Ovary (tissue), 10 donors: ENCODE measurements at places on chromosomes 7 and 10. TPM values are rescaled to one million over a fixed set of nuclear protein-coding genes. Genes with fewer than 3 reads are reported as not detected.

GRCh38 chr10:80075781-80076180 lies 2.7 kb upstream of the TMEM254 start:
- H3K36me3 ChIP-seq: no peaks in the 10 kb centered on the region
- no peak for DNase-seq
- no peak overlapping the region for H3K4me3 ChIP-seq
- H3K4me1 ChIP-seq: no peaks in the 10 kb centered on the region

DNA sequence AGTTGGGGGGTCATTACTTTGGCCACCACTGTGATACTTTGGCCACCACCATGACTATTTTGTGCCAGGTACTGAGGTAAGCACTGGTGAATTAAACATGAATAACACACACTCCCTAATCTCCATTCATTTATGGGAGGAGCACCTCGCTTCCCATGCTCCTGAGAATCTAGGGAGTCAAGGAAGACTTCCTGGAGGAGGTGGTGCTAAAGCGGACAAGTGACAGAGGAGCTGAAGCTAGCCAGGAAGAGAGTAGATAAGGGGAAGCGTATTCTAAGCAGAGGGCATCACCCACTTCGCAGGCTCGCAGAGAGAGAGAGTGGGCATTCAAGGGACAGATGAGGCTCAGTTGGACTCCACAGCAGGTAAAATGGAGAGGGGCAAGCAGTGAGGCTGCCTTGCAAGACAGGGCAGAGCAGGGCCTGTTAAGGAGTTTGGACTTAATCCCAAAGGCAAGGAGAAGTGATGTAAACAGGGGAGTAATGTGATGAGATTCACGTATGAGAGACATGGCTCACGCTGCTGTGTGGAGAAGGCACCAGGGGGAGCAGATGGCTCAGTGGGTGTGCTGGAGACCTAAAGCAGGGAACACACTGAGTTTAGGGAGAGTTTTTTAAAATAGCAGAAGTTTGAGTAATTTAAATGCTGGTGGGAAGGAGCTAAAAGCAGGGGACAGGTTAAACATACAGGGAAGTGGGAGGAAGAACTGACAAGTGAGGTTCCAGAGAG lies 21.3 kb upstream of the TMEM248 start:
- H3K27ac ChIP-seq: no peak overlapping the region
- no peaks in the 10 kb centered on the region for H3K4me1 ChIP-seq
- no peaks in the 10 kb centered on the region for H3K36me3 ChIP-seq
- H3K27me3 ChIP-seq: no peaks in the 10 kb centered on the region
- no peak overlapping the region for H3K4me3 ChIP-seq
- DNase-seq: no peak

DNA sequence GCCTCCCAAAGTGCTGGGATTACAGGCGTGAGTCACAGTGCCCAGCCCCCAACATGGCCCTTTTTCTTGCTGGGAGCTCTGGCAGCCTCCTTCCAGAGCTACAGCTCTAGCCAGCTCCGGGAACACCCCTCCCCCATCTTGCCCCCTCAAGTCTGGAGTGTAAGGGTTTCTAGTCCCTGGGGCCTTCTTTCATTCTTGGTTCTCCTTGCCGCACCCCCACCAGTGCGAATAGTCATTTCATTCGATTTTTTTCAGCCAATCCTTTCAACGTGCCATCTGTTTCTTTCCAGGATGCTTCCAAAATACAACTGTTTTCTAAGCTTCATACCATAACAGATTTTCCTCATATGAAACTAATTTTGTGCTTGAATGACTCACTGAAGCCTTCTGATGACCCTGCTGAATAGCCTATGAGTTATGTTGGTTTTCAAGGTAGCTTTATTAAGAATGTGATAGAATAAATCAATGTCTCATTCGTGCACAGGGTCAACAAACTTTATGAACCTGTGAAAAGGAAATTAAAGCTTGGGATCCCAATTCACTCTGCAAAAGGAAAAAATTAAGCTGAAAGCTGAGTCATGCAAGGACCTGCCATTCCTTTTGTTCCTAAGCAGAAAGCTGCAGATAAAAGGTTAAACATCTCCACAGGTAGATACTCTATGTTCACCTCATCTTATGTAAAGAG lies 38.6 kb downstream of the CDC14C start:
- no peaks in the 10 kb centered on the region for H3K36me3 ChIP-seq
- H3K4me1 ChIP-seq: no peaks in the 10 kb centered on the region
- no peaks in the 10 kb centered on the region for H3K27me3 ChIP-seq
- no peak for DNase-seq

DNA sequence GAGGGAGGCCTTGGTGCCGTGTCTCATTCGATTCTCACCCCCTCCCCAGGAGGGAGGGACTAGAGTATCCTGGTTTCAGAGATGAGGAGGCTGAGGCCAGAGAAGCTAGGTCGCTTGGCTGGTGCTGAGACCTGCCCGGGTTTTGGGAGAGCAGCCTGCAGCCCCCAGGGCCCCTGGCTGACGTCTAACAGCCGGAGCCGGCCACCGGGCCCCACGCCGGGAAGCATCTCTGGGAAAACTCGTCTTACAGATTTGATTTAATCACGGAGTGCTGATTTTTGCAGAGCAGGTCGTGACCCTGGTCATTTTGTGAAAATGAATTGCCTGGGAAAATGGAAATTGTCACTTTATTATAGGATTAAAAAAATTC lies 97.5 kb downstream of the MICALL2 start:
- H3K36me3 ChIP-seq: no peaks in the 10 kb centered on the region
- no peaks in the 10 kb centered on the region for H3K4me1 ChIP-seq
- no peak for DNase-seq
- no peaks in the 10 kb centered on the region for H3K27me3 ChIP-seq
- H3K27ac ChIP-seq: no peak overlapping the region

DNA sequence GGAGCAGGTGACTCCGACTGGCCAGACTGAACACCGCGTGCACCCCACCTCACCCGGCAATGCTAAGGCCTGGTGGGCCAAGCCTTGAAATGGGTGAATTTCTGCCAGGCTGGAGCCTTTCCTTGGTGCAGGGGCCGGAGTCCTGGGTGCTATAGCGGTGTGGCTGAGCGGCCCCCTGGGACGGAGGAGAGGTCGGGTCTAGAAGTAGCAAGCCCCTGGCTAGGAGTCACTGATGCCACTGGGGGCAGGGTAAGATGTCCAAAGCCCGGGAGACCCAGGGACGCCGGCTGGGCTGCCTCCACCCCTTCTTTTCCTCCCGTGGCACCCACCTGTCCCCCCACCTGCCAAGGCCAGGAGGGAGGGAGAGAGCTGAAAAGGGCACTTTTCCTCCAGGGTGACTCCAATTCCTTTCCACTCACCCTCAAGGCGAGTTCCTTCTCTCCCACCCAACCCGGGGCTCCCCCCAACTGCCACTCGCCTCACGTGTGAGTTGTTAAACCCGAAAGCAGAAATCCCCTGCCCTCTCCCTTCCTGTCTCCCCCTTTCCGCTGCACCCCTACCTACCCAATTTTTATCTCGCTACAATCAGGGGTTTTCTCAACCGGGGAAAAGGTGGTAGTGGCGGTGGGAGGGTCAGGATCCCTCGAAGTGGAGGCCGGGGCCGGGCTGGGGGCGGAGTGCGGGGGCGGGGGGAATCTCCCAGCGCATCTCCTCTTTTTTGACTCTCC lies 6.0 kb upstream of the GATA3 start:
- H3K27me3 ChIP-seq: peaks cover 7% of the 10 kb centered on the region
- no peak for DNase-seq
- H3K36me3 ChIP-seq: no peaks in the 10 kb centered on the region
- no peak overlapping the region for H3K4me3 ChIP-seq
- no peak overlapping the region for H3K27ac ChIP-seq

DNA sequence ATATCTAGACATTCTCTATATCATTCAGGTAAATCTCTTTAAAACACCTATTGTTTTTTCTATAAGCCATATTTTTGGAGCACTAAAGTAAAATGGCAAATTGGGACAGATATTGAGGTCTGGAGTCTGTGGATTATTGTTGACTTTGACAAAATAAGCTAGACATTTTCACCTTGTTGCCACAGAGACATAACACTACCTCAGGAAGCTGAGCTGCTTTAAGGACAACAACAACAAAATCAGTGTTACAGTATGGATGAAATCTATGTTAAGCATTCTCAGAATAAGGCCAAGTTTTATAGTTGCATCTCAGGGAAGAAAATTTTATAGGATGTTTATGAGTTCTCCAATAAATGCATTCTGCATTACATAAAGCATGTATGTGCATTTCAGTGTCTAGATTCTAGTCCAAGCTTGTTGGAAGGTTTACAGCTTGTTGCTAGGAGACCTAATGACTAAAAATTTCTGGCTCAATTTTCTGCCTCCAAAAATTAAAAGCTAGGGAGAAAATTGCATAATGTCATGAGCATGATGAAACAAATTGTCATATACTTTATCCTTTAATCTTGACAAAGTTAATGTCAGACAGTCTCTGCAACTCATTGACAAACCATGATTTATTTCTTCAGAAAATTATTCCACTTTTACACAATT lies 18.3 kb downstream of the LIPM start:
- H3K27ac ChIP-seq: no peak overlapping the region
- no peak overlapping the region for H3K4me3 ChIP-seq
- H3K4me1 ChIP-seq: no peaks in the 10 kb centered on the region
- DNase-seq: no peak
- no peaks in the 10 kb centered on the region for H3K36me3 ChIP-seq

- H3K4me3 ChIP-seq: no peak overlapping the region
- no peaks in the 10 kb centered on the region for H3K36me3 ChIP-seq
- H3K27me3 ChIP-seq: no peaks in the 10 kb centered on the region
- DNase-seq: no peak
Measured at GRCh38 chr7:18760631-18761445, 265.3 kb downstream of the HDAC9 start.

- peaks cover 7% of the 10 kb centered on the region for H3K4me1 ChIP-seq
- DNase-seq: no peak
- peak overlapping the region; percentile 98 for H3K27ac ChIP-seq
- peak overlapping the region; percentile 96 for H3K4me3 ChIP-seq
Measured at GRCh38 chr7:55366461-55367070, 1.4 kb downstream of the LANCL2 start.

- H3K27me3 ChIP-seq: no peaks in the 10 kb centered on the region
- no peak for DNase-seq
- H3K4me1 ChIP-seq: no peaks in the 10 kb centered on the region
Measured at GRCh38 chr7:43502941-43503340, 80.0 kb upstream of the STK17A start.

DNA sequence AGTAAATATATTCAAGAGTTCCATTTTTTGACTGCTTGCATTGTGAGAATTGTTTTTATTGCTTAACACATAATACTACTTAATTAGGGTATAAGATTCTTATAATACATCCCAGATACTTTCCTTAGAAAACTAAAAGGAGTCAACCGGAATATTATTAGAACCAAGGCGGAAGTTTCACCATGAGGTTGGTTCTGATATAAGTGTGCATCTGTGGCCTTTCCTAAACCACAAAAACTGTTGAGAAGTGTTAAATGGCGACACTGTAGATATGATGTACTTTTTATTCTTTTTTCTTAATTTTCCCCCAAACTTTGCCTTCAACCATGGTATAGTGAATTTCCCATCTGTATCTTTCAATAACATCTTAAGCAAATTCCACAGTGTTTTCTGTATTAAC lies 32.3 kb upstream of the INHBA start:
- no peak for DNase-seq
- no peaks in the 10 kb centered on the region for H3K27me3 ChIP-seq
- H3K4me3 ChIP-seq: no peak overlapping the region
- H3K4me1 ChIP-seq: no peaks in the 10 kb centered on the region

GRCh38 chr7:51230723-51231122 lies 85.9 kb downstream of the COBL start:
- no peak for DNase-seq
- no peaks in the 10 kb centered on the region for H3K27me3 ChIP-seq
- no peaks in the 10 kb centered on the region for H3K4me1 ChIP-seq
- no peak overlapping the region for H3K4me3 ChIP-seq

HMX3 gene
- not detected for total RNA-seq

NPSR1 gene
- total RNA-seq: not detected

BHLHA15 gene
- not detected for total RNA-seq

DYDC2 gene
- total RNA-seq: 0.95 TPM

CUZD1 gene
- total RNA-seq: 0.88 TPM

RAB19 gene
- total RNA-seq: 3.1 TPM
